ENCODE measurements at places on chromosomes 3 and 15.

GRCh38 chr3:16427103-16427965 lies 86.2 kb downstream of the RFTN1 start:
- no peak for DNase-seq

DNA sequence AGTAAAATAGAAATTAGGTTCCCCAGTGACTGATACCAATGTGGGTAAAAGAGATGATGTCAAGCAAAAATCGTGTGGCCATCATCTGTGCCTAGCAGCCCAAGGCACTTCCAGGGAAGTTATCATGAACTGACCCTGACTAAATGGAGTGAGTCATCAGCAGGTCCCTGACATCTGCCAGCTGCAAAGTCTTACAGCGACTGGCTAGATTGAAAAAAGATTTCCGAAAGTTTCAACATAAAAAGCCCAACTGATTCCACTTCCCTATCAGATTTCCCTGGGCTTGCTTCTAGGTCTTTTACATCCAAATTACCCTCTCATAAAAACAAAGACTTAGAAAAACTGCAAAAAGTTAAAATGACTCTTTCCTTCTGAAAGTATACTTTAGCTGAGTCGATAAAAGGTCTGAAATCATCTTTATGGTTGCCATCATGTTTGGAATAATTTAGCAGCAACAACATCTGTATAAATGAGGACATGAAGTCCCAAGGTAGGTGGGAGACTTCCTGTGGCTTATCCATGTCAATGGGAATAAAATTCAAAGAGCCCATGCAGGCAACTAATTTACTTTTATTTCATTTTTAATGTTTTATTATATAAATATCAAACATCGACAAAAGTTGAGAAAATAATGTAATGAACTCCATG lies 342.8 kb downstream of the ERC2 start:
- DNase-seq, result no peak

- DNase-seq, result no peak
Measured at GRCh38 chr3:59553076-59553475, 503.3 kb upstream of the CFAP20DC start.

DNA sequence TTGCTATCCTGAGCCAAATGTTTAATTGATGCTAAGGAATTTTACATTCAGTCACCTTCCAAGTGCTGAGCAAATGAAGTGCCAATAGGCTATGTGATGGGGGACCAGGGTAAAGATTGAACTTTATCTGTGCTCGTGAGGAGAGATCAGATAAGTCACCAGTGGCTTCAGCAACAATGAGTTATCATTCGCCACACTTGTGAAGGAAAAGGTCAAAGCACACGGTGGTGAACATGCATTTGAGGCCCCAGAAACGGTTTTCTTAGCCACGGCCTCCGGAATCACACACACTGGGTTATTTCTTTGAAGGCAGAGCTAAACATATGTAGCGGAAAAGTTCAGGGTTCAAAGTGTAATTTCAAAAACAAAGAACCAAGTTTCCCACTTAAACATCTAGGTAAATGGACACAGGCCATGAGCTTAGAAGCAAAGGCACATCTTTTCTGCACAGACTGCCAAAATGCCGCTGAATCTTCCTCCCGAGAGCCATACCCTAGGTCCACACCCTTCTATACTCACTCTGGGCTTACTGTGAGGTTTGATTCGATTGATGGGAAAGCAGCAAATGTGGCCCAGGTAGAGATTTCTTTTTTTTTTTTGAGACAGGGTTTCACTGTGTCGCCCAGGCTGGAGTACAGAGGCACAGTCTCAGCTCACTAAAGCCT lies 268.5 kb downstream of the SHQ1 start:
- DNase-seq, result no peak

DNA sequence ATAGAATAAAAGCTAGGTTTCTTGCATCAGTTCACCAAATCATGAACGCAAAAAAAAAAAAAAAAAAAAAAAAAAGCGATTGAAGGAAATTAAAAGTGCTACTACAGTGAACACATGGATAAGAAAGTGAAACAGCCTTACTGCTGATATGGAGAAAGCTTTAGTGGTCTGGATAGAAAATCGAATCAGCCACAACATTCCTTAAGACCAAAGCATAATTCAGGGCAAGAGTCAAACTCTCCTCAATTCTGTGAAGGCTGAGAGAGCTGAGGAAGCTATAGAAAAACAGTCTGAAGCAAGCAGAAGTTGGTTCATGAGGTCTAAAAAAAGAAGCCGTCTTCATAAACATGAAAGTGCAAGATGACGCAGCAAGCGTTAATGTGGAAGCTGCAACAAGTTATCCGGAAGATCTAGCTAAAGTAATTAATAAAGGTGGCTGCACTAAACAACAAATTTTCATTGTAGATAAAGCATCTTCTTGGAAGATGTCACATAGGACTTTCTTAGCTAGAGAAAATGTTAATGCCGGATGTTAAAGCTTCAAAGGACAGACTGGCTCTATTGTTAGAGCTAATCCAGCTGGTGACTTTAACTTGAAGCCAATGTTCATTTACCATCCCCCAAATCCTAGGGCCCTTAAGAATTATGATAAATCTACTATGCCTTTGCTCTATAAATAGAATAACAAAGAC lies 19.2 kb downstream of the P3H2 start:
- no peak for DNase-seq

DNA sequence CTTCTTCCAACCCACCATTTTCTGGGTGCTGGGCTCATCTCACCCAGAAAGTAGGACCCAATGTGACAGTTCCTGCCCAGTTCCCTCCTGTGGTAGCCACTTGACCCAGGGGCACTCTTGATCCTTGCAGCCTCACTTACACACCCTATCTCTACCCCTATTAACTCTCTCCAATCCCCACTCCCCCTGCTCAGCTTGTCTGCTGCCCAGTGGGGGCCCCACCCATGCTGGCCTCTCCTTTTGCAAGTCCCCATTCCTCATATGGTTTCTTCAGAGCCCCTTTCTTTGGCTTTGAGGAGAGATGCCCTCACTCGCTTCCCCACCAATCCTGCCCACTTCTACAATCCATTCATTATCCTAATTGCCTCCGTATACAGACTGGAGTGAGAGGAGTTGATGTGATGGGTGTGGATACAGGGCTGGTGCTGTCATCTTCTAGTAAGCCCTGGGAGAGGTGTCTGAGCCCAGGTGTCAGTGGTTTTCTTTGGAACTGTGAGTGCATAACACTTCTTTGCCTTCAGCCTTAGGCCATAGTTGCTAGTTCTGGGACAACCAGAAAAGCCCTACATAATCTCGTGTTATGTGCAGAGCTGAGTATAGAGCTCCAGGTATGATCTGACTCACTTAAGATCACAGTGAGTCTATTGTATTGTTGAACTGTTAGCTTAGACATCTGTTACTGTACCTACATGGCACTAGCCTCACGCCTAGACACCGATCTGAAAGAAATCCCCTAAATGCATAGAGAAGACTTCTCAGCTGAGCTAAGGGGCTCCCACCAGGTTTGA lies 4.8 kb upstream of the CCR5 start:
- no peak for DNase-seq

GRCh38 chr3:40120806-40121205 lies 188.7 kb upstream of the EIF1B start:
- DNase-seq, result no peak

- no peak for DNase-seq
Measured at GRCh38 chr15:34490417-34491193, 53.0 kb upstream of the GOLGA8A start.

- no peak for DNase-seq
Measured at GRCh38 chr3:142450189-142450588, 2.4 kb upstream of the XRN1 start.

GRCh38 chr3:8540456-8540855 lies 38.8 kb downstream of the LMCD1 start:
- DNase-seq, result no peak

- DNase-seq, result no peak
Measured at GRCh38 chr3:13080591-13080990, 7.4 kb upstream of the IQSEC1 start.

DNA sequence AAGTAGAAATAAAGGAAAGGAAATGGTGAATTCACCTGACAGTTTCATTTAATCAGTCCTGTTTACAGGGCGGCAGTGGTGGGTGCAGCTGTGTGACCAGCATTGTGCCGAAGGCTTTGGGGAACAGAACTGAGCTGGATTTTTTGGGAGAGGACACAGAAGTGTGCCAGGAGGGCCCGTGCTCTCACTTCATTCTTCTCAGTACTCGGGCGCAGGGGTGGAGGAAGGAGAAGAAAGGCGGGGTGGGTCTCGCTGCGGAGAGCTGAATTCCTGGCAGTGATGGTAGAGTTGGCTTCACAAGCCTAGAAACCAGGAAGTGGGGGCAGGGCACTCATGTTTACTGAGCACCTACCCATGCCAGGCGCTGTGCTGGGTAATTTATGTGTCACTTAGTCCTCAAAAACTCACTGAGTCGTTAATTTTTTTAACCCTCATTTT lies 64.6 kb downstream of the CRTC3 start:
- no peak for DNase-seq

DNA sequence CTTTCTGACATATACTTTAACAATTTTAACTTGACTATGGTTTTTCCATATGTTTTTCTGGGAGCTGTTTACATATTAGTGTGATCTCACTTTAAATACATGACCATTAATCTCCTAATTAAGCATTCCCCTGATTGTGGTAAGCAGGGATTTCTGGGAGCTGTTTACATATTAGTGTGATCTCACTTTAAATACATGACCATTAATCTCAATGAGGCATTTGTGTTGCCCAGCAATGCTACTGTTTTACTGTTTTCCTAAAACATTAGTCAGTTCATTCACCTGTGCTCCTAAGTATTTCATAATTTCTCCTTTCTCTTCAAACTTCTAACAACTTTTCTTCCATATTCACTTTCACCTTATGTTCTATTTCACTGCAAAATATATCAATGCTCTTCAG lies 3.6 kb upstream of the GRAMD1C start:
- no peak for DNase-seq

DNA sequence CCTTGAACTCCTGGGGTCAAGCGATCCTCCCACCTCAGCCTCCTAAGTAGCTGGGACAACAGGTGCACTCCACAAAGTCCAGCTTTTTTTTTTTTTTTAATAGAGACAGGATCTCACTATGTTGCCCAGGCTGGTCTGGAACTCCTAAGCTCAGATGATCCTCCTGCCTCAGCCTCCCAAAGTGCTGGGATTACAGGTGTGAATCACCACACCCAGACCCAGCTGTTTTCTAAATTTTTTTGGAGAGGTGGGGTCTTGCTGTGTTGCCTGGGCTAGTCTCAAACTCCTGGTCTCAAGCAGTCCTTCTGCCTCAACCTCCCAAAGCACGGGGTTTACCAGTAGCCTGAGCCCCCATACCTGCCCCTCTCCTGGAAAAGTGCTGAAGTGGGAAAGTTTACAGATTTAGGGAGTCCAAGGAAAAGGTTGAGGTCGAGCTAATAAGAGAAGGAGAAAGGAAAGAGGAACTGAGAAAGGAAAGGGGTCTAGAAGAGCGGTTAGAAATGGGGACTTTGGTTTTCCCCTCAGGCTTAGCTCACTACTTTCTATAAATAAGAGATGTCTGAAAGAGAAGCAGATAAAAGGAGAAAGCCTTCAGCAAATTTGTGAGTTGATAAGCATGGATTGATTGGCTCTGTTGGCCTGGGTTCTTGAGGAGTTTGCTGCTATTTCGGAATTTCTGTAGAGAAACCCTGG lies 23.6 kb downstream of the UBE2E1 start:
- no peak for DNase-seq

DNA sequence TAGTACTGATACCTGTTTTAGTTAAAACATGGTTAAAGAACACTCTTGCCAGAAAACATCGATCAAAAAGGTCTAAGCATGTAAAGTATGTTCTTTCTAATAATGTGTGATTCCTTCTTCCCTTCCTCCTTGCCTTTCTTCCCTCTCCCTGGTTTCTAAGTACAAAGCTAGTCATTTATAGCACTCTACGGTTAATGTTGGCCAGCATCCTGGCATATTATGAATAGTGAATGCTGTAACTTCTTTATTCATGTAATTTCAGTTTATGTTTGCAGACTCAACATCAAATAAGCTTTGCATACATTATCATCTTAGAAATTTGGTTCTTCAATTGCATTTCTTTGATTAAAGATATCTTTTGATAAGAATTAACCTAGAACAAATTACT lies 27.1 kb downstream of the P2RY12 start:
- DNase-seq, result no peak

DNA sequence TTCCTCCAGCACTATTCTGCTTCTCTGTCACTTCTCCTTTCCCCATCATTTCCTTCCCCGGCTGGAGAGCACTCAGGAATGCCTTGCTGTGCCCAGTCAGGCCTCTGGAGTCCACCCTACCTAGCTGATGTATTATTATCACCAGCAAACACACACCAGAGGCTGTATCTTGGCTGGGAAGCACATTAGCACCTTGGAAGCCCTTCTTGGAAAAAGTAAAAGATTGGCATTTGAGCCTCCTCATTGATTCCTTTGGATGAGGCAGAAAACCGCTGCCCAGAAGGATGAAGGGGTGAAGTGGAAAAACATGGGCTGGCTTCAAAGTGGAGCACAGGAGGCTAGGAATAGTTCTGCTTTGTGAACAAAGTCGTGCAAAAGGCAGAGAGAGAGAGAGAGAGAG lies 244.3 kb downstream of the RPLP1 start:
- no peak for DNase-seq
